ENCODE measurements at places on chromosomes 2 and 18.

GRCh38 chr2:28929581-28929980, 35.1 kb downstream of the WDR43 start:
- DNase-seq, result no peak

- DNase-seq, result no peak
These were observed 18.2 kb upstream of the BBS5 start for GRCh38 chr2:169461143-169461542.

DNA sequence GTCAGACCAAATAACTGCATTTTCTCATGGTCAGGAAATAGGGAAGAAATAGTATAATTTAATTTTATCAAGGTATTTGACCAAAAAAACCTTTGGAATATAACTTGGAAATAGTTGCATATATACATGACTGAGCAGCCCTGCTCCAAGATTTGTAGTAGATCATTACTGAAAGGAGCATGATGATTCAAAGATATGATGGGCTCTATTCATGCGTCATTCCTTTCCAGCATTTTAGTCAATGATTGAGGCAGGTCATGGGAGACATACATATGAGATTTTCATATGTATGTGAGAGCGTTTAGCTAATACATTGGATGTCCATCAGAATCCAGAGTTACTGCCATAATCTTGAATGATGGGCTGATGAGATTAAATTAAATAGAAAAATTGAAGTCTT, 74.5 kb downstream of the CAB39 start:
- no peak for DNase-seq

DNA sequence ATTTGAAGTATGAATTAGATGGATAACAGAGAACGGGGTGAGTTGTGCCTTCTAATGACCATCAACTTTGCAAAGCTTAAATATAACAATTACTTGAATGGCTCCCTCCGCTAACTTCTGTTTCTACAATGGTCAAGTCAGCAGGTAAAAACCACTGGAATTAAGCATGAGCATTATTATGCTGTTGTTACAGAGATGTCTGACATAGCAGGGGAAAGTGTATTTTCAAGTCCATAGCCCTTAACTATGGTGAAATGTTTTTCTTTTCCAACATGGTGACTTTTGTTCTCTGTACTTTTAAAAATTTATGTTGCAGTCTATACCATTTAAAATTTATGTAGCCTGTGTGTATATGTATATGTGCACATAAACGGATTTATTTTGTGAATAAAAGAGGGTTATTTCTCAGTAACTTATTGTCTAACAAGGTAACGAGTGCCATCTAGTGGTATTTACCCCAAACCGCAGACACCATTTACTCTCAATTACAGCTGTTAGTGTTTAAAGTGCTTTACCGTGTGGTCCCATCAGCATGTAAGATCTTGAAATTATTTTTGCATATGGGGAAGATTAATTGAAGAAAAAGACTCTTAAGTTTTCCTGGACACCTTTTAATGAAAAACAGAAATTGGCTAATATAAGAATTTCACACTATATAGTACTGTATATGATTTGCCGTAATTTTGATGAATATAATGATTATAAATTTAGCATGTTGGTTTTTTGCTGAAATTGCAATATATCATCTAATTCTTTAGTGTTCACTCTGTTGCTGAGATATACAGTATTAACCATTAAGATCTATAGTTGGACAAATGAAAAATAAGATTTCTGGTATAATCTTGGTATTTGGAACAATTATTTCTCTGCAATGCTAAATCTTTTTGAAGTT, 78.2 kb downstream of the UBE2E3 start:
- DNase-seq, result no peak

- no peak for DNase-seq
These were observed 3.2 kb upstream of the RAB17 start for GRCh38 chr2:237593596-237594320.

DNA sequence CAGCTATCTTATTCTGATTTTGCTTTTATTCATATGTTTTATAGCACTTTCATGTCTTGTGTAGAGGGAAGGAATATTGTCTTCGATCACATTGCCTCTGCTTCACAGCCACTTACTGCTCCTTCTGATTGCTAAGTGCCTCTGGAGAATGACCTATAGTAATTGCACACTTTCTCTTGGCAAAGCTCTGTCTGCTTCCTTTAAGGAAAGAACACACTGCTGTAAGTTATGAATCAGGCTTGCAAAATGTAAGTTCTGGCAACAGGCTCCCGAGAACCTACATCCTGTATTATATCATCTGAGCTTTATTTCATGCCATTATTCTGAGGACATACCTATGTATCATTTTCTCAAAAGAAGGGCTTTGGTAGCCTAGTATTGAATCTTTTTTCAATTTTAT, 170.7 kb downstream of the ZNF804A start:
- DNase-seq, result no peak

DNA sequence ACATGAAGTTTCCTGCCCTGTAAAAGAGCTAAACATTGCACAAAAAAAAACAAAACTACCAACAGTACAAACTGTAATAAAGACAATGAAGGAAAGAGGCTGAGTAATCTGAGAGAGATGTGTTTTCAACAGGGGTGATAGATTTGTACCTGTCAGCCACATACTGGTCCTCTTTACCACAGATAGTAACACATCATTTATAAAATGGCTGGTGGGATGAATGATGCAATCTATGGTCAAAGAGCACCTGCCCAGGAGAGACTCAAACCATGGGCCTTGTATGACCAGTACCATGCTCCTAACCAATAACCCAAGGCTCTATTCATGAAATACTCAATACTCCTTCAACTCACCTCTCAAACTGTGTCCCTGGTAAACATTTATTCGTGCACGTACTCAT, 4.5 kb downstream of the SUCLG1 start:
- no peak for DNase-seq

DNA sequence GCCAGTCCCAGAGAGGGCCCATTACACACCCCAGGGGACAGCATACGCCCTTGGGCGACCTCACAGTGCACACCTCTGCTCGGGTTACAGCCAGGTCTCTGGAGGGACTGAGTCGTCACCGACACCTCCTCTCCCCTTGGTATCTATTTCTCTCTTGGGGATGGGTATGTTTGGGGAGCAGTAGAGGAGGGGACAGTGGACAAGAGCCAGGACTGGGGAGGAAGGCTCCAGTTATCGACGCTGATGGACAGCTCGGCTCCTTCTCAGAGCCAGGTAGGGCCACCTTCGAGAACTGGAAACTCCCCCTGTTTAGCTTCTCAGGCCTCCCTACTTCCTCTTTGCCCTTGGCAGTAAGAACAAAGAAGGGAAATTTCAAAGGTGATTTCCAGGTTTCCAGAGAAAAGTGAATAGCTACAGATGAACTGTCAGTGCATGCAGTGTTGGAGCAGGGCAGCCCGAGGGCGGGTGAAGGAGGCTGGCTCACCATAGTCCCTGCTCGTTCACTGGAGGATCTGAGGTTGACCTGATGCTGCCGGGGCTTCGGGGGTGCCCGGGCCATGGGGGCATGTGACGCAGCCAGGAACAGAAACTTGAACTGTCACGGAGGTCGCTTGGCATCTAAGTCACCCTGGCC, 4.4 kb upstream of the SEMA4C start:
- no peak for DNase-seq

GRCh38 chr2:38436227-38436664, 59.2 kb upstream of the ATL2 start:
- no peak for DNase-seq

DNA sequence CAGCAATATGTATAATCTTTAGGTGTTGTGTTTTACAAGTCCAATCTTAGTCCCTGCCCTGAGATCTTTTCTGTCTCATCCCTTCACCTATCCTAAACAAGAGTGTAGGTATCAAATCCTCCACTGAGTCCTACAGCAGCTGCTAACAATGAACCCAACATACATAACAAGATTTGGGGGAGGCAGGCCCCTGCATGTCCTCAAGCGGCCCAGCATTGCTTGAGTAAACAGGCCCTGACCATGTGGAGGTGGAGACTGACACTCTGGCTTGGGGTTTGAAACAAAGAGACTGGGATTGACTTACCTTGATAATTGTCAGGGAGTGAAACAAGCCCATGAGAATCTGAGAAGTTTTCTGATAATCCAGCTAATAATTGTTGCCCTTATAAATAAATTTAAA, 213.4 kb downstream of the STK39 start:
- no peak for DNase-seq

GRCh38 chr18:45275367-45276113, 339.7 kb upstream of the SLC14A2 start:
- DNase-seq, result no peak

- DNase-seq, result no peak
These were observed 70.9 kb downstream of the MAP3K20 start for GRCh38 chr2:173146590-173146989.

DNA sequence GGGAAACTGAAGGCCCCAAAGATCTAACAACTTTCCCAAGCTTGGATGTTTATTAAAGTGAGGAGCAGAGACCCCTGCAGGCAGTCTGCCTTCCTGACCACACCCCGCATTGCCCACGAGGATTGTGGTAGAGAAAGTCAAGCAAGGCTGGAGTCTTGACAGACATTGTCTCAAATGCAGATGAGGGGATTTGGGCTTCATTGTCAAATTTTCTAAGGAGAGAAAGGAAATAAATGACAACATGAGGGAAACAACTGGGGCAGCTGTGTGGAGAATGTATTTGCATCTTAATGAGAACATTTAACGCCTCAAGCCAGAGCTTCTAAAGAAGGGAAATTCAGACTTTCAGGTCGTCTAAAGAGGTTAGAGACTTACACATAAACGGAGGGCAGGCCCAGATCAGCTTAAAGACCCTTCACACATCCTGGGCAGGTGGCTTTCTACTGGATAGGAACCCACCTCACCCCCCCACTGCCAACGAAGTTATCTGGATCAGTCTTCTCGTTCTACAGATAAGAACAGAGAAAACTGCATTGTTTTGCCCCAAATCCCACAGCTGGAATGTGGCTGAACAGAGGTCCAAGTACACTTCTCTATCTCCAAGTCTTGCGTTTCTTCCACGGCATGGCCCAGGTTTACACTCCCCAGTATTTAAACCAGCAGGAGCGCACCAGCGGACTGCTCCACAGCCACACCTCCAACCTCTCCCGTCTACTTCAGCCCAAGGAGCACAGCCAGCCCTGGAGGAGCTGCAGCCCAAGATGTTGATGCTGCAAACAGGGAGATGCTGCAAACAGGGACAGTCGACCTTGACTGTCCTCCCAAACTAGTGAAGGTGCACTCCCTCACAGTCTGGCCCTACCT, 16.2 kb upstream of the SCG2 start:
- DNase-seq, result no peak

DNA sequence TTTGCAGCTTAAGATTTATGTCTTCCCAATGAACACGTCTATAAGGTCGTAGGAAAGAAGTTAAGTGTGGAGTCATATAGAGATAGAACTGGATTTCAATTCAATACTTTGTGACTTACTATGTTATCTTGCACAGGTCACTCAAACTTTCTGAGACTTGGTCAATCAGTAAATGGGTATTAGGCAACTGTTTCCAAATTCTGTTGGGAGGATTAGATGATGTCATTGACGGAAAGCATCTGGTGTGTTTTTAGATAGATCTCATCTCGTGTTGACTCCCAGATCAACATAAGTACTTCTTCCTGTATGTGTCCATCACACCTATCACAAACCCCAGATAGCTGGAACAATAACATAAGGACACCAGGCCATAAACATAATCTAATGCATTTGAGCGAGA, 771.1 kb upstream of the FANCL start:
- no peak for DNase-seq

- DNase-seq, result no peak
These were observed 1110.5 kb downstream of the LRP1B start for GRCh38 chr2:141020346-141020745.

GRCh38 chr2:216294305-216294704, 78.0 kb downstream of the MARCHF4 start:
- DNase-seq, result no peak

DNA sequence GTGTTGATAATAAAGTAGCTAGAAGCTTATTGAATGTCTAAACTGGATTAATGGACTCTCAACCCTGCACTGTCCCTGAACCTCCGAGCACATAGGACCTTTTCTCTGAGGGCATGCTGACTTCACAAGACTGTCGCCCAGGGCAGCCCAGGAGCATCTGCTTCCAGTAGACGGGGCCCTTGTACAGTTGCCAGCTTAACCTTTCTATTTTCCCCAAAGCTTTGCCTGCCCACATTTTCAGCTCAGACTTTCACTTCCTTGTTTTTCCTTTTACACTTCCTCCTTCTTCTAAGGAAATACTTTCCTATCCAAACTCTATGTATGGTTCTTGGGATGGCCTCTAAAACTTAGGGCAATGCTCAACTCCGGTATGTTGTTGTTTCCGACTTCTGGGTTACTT, 1.3 kb downstream of the VWA3B start:
- no peak for DNase-seq

DNA sequence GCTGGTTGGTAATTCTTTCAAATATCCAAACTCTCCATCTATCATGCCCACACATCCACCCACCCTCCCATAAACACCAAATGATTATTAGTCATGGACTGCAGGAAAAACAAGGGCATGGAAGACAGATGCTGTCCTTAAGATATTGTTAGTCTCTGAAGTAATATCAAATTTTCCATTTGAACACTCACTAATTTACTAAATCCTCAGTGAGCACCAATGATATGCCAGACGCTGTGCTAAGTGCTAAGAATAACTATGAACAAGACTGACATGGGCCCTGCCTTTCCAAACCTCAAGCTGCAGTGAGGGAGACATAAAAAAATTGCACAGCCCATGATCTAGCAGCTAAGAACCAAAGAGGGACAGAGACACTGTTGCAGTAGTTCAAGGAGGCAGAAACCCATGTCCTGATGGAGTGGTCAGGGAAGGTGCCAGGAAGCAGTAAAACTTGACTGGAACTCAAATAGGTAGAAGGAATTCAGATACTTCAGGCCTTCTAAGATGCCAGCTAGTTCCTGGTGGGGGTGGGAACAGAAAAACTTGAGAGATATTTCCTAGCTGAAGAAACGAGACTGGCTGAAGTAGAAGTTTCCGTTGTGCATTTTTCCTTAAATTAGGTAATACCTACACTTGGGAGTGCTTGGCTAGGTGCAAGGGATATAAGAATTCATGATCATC, 182.1 kb downstream of the OSR1 start:
- DNase-seq, result no peak

DNA sequence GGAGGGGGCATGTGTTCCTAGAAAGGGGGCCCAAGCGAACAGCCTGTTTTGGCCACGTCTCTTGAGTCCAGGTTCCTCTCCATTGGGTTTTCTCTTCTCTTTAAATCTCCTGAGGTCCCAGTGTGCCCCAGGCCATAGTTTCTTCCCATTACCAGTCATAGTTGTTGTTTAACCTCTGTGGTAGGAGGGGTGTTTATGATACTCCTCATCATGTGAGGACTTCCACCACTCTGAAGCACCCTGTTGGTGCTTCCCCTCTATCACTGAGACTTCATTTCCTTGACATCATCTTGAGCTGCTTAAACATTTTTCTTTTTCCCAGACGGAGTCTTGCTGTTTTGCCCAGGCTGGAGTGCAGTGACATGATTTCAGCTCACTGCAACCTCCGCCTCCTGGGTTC, 45.9 kb downstream of the WIPF1 start:
- DNase-seq, result no peak

- DNase-seq, result peak; percentile 26
These were observed 33.9 kb downstream of the BMP10 start for GRCh38 chr2:68837164-68837860.

- no peak for DNase-seq
These were observed 74.2 kb downstream of the SH3BP4 start for GRCh38 chr2:235025800-235026536.

All from activated naive CD4-positive, alpha-beta T cell (primary cell).